ENCODE measurements at places on chromosomes 4 and X.

- DNase-seq, result no peak
These were observed 235.4 kb upstream of the FGF13 start for GRCh38 chrX:138946926-138947325.

GRCh38 chrX:152886716-152887115 lies 11.2 kb upstream of the ZNF185 start:
- no peak for DNase-seq

GRCh38 chr4:147829401-147830101 lies 97.7 kb downstream of the ARHGAP10 start:
- no peak for DNase-seq

DNA sequence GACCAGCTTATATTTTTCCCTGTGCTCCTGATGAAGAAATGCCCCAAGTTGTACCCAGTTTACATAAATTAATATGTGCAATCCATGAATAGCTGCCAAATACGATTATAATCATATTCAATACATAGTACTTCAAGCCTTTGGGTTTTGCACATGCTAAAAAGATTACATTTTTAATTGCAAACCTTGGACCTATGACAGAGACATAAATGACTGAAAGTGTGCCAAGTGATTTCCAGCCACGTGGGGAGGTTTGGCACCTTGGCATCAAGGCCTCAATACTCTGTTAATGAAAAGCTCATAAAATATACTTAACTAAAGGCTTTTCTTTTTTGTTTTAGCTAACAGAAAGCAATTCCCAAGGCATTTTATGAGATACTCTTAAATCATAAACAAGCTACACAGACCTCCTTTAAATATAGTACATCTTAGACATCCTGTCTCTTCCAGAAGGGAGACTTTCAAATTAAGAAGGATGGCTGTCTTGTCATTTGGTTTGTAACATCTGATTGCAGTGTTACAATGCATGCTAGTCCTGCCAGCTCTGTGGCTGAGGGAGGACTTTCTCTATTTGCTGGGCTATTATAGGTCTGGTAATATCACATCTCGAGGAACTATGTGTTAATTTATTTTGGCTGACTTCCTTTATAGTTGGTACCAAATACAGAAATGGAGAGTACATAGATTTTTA lies 404.1 kb downstream of the AFF2 start:
- DNase-seq, result no peak

GRCh38 chrX:9440116-9440844 lies 24.6 kb upstream of the TBL1X start:
- DNase-seq, result no peak

- DNase-seq, result no peak
These were observed 93.6 kb downstream of the RBM47 start for GRCh38 chr4:40536032-40536431.

All from ecto neural progenitor cell (in vitro differentiated cells).